ENCODE measurements at places on chromosomes 2 and 18.

DNA sequence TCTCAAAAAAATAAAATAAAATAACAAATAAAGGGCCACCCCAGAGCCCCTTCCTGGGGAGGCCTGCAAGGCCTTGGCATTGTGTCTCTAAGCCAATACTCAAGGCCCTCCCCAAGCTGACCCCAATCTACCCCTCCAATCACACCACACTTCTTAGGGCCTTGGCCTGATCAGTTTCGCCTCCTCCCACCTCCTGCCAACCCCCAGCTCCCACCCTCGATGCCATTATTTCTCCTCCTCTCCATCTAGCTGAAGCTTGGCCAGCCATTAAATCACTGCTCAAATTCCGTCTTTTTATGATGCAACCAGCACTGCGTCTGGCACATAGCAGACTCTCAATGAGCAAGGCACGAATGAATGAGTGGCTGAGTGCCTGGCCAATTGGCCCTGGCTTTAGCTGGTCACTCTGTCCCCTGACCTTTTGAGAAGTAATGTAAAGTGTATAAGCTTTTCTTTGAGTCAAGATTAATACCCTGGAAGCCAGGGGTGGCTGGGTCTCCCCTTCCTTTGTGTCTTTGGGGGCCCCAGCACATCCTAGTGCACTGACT lies 55.9 kb downstream of the SMAD7 start:
- no peak for DNase-seq

DNA sequence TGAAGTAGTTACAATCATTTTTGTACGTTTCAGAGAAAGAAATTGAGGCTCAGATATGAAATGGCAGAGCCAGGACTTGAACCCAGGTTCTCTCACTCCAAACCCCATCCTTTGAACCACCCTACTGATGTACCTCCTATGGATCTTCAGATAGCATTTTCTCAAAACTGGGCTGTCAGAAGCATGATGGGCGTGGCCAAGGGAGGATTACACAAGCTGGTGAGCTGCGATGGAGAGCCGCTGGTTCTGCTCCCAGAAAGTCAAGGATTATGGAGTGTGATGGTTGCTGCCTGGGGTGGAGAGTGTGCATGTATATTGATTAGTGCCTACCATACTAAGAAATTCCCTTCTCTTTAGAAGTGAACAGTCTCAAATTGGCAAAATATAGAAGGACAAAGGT lies 47.0 kb upstream of the PPP1CB start:
- no peak for DNase-seq

DNA sequence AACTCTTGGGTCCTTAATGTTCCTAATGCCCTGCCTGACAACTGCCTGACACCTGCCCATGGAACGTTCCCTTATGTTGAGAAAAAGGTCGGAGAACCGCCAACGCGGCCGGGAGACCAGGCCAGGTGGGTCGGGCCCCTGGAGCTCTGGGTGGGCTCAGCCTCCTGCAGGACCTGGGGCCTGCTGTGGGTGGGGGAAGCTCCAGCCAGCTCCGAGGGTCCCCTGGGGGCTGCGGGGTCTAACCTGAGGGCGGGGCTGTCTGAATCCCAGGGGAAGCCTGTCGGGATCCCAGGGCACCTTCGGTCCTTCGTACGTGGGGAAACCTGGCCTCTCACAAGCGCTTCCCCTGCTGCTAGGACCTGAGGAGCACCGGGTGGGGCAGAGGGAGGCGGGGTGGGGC lies 296.0 kb downstream of the NDUFA10 start:
- no peak for DNase-seq

GRCh38 chr2:120798567-120799247 lies 63.0 kb downstream of the GLI2 start:
- DNase-seq: no peak

GRCh38 chr18:29871246-29871645 lies 1171.3 kb downstream of the DSC3 start:
- DNase-seq: no peak

DNA sequence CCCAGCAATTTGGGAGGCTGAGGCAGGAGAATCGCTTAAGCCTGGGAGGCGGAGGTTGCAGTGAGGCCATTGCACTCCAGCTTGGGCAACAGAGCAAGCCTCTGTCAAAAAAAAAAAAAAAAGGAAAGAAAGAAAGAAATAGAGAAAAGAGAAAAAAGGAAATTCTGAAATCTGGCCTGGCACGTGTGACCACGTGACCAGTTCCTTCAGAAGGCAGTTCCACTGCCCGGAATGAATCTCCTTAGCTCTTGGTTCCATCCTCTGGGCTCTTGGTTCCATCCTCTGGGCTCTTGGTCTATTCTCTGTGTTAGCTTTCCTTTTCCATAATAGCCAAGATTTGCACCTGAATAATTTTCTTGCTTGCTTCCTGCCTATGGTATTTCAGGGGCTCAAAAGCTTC lies 5.3 kb upstream of the POMC start:
- no peak for DNase-seq

Measured in astrocyte of the spinal cord (primary cell).